ENCODE measurements at places on chromosomes 3 and 15.
A peak's percentile ranks its signal among the peaks of the same experiment; 100 is the strongest.

GRCh38 chr15:83318036-83318435 lies 33.6 kb upstream of the BNC1 start:
- no peak for DNase-seq

DNA sequence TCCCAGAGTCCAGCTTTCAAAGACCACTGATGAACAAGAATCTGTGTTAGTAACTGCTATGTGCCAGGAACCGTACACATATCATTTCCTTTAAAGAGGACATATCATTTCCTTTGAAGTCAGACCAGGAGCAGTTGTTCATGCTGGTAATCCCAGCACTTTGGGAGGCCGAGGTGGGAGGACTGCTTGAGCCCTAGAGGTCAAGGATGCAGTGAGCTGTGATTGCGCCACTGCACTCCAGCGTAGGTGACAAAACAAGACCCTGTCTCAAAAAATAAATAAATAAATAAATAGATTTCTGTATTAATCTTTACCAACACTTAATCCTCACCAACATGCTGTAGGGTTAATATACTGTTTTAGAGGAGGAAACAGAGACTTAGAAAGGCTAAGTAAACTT lies 23.9 kb upstream of the CDV3 start:
- DNase-seq = no peak

DNA sequence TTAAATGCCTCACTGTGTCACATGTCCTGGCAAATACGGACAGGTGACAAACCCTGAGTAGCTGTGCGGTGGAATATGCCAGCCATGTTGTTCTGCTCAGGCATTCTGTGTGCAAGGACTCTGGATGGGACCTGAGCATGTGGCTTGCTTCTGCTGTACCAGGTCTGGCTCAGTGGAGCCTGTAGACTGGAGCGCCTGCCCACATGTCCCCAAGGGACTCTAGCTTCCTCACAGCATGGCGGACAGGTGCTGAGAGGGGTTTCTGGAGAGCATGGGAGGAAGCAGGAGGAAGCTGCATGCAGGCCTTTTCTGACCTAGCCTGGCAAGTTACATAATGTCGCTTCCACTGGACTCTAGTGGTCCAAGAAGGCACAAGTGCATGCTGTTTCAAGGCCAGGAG lies 96.3 kb downstream of the PLXNA1 start:
- peak; percentile 28 for DNase-seq

DNA sequence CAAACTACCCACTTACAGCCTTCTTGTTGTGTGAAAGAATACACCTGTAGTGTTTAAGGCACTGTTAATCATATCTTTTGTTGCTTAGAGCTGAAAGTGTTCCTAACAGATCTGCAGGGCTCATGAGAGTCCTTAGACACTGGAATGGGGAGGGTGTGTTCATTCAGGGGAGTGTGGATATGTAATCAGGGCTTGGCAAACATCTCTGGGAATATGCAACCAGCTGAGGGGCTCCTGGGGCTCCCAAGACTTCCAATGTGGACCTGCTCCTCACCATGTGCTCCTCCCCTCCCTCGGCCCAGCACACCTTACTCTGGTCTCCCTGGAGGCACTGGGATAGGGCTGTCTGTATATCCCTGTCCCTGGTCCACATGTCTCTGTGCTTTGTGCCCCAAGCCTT lies 30.3 kb upstream of the MFSD1 start:
- DNase-seq = no peak

GRCh38 chr3:99114565-99115291 lies 213.2 kb upstream of the DCBLD2 start:
- DNase-seq = no peak

GRCh38 chr3:179452176-179452564 lies 900 bp upstream of the GNB4 start:
- DNase-seq = no peak

DNA sequence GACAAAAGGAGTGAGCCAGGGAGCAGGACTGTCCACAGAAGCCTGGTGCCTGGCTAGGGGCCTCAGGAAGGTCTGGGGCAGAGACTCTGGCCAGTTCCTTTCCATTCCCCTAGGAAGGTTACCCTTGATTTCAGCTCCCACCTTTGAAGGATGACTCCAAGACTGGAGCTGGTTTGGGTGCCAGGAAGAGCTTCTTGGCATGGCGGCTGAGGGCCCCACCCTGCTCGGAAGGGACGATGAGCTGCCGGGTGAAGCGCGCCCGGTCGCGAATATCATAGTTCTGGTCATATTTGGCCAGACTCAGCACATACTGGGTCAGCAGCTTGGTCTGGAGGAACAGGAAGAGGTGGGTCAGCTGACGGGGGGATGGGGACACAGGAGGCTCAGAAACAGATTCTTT lies 19.4 kb upstream of the CPEB1 start:
- no peak for DNase-seq

- DNase-seq = no peak
Measured at GRCh38 chr3:67388738-67389137, 265.7 kb downstream of the SUCLG2 start.

DNA sequence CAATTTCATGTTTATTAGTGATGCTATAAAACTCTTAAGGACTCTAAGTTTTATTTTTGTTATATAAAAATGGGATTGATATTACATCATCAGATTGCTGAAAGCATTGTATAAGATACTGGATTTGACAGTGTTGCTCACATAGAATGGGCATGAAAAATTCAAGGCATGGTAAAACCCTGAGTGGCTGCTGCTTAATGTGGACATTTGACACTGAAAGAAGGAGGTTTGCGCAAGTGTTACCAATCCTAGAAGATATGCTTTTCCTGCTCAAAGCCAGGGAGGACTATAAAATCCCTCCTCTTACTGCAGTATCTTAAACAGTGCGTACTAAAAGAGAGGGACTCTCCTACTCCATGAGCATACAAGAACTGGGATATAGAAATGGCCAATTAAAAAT lies 65.8 kb upstream of the PTX3 start:
- no peak for DNase-seq

DNA sequence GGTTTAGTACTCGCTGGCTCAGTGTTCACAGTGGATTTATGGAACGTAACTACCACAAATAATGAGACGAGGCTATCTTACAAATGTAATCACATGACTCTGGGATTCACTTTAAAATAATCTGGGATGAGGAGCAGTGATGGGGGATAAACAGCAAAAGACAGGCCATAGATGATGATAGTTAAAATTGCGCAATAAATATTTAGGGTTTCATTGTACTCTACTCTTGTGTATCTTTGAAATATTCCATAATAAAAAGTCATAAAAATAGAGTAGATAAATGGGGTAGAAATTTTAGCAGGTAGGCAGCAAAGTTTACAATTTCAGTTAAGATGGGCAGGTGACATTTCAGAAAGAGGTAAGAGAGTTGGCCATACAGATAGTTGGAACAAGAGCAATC lies 196.6 kb downstream of the KCNMB2 start:
- DNase-seq = no peak

GRCh38 chr3:100040451-100041225 lies 73.7 kb downstream of the FILIP1L start:
- peak; percentile 77 for DNase-seq
